Stimulated activated CD4-positive, alpha-beta T cell treated with anti-CD3 and anti-CD28 coated beads, TNF-alpha, amount 100 ng/mL, for 24 hours (primary cell): ENCODE measurements at places on chromosomes 12 and 14.

GRCh38 chr14:35333264-35333730 is 41.1 kb downstream of the PSMA6 start:
- no peak for DNase-seq

DNA sequence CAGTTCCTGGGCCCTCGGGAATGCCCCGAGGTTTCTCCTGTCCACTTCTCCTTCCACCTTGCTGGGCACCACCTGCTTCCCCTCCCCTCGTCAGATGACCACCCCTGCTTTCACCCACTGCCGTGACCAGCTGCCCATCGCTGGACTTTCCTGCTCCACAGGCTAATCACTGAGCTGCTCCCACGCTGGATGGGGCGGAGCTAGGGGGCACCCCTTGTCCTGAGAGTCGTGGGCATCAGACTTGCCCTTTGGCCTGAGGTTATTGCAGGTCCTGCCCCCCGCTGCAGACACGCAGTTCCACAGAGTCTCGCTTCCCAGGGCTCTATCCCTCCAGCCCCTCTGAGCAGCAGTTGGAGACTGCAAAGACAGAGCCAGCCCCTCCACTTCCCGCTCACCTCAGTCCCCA is 427 bp downstream of the SLC6A12 start:
- no peak for DNase-seq

GRCh38 chr14:100271247-100271939 is 32.4 kb downstream of the YY1 start:
- no peak for DNase-seq

DNA sequence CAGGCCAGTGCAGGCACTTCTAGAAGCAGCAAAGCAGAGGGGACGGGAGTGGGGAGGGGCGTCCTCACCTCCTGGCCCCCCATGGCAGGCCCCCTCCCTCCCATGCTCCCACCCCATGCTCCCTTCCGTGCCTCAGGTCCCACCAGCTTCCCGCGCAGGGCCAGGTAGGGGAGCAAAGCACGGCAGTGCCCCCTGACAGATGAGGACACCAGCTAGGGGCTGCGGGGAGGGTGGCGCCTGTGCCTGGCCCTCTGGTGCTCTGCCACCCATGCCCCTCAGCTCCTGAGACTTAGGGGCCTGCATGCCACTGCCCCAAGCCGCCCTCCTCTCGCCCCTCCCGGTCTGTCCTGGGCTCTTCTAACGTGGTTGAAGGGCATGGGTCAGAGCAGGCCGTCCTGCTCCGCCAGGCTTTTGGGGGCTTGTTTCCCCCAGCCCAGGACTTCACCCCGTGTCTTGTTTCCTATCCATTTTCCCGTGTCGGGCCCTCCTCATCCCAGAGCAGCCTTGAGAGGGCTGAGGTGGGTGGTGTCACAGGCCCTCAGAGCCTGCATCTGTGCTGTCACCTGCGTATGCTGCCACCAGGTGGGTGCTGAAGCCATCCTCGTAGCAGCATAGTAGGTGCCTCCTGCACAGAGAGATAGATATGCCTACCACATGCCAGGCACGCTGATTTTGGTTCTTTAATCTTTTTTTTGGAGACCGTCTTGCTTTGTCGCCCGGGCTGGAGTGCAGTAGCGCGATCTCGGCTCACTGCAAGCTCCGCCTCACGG is 10.2 kb downstream of the TRMT61A start:
- DNase-seq, result no peak

- DNase-seq, result no peak
Observed at GRCh38 chr12:1919284-1919683, 832 bp upstream of the CACNA2D4 start.
